ENCODE measurements at places on chromosomes 1 and 21.

GRCh38 chr1:162056579-162056978, 12.9 kb upstream of the NOS1AP start:
- no peak for DNase-seq

DNA sequence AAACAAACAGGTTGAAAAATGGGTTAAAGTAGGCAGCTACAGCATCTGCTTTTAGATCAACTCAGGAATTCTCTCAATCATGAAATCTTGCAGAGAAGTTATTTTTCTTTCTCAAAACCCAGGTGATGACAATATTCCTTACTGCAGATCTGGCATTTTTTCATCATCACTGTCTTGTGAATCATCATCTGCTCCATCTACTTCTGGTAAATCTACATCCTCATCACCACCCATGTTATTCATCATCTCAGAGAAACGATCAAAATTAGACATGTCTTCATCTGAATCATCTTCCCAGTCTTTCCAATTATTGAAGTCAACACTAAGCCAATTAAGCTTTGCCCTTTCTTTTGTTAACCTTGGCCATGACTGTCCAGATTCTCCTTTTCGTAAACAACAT, 21.8 kb downstream of the GBP2 start:
- no peak for DNase-seq

DNA sequence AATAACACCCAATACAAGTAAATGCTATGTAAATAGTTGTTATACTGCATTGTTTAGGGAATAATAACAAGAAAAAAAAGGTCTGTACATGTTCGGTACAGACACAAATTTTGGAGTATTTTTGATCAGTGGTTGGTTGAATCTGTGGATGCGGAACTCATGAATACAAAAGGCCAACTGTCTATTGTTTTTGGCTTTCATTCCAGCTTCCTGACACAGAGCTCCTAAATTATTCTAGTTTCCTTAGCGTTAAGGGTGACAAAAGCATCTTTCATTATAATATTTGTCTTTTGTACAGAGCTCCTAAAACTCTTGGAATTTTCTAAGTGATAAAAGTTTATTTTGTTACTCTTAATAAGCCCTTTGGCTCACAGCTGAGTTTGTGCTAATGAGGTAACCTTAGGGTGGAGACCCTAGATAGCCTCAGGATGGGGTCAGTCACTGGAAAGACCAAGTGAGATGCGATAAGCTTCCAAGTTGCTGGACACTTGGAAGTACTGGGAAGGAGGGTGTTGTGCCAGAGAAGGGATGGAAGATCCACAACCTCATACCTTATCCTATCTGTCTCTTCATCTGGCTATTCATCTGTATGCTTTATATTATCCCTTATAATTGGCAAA, 57.4 kb upstream of the PRRC2C start:
- no peak for DNase-seq

DNA sequence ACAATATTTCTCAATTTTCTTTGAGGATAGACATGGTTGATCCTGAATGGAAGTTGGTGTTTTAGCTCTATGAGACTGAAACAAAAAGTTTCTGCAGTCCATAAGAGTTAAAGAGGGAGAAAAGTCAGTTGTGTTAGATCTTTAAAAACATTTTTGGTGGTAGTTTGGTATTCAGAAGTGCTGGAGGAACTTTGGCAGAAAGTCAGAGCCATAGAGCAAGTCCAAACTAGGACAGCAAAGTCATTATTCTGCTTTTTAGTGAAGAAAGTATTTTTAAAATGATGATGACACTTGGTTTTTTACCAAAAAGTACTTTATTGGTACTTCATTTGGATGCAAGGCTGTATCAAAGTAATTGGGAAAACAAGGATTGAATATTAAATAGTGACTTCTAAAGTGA, 41.8 kb downstream of the FNBP1L start:
- no peak for DNase-seq

GRCh38 chr21:26943921-26944320, 23.0 kb downstream of the ADAMTS5 start:
- DNase-seq, result no peak
